Posterior cingulate gyrus (tissue), 11 donors: ENCODE measurements at places on chromosomes 5 and 9.

DNA sequence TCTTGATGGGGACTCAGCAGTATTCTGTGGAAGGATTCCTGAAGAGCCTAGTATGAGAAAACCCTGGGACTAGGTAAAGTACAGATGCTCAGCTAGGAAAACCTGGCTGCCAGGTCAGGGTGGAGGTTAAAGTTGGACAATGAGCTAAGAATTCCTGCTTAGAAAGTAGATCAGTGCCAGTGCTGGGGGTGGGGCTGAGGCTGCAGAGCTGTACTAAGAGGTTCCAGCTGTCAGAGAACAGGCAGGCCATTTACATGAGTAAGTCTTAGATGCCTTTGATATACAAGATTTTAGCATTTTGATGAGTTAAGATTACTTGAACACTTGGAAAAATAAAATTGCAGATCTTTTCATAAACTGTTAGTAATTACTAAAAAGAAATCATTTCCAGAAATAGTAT is 332.3 kb upstream of the NUDT12 start:
- DNase-seq: peak; percentile 88

DNA sequence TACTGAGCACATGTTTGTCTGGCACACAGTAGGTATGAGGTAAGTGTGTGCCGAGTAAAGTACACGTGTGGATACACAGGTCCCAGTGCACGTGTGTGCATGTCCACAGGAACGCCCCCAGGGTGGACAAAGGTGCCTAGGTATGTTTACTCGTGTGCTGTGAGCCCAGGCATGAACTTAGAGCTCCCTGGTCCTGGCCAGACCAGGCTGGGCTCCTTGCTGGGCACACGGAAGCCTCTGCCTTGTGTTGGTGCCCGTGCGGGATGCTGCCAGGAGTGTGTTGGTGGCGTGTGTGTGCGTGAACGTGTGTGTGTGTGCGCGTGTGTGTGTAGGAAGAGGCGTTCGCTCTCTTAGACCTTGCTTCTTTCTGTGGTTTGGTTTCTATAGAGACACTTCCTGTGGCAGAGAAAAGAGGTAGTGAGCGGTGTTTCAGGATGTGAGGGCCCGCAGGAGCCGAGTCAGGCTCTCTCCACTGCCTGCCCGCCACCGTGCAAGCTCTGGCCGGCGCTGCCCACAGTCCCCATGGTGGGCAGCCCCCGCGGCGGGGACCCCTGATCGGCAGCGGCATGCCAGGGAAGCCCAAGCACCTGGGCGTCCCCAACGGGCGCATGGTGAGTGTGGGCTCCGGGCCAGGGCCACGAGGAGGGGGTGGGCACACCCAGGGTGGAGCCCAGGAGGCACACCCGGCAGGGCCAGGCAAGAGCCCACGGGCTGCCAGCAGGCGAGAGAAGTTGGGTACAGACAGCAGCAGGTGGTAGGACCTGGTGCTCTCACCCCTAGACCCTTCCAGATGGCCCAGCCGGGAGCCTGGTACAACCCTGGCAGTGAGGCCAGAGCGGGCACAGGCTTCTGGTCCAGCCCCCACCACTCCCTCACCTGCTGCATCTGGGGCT is at the start of gene RGS14:
RGS14 (plus strand) TSS at position 466 of the 893 bp plus-strand sequence; CDS start at position 567, 101 bp downstream.
- DNase-seq: no peak

GRCh38 chr9:17003576-17004240 is 131.1 kb upstream of the CNTLN start:
- DNase-seq: no peak

- no peak for DNase-seq
These were observed 30.1 kb downstream of the ZNF462 start for GRCh38 chr9:106893088-106893487.

- DNase-seq: no peak
These were observed 69.1 kb downstream of the TRPM3 start for GRCh38 chr9:71052287-71052686.
